ENCODE measurements at places on chromosomes 1 and 21.

DNA sequence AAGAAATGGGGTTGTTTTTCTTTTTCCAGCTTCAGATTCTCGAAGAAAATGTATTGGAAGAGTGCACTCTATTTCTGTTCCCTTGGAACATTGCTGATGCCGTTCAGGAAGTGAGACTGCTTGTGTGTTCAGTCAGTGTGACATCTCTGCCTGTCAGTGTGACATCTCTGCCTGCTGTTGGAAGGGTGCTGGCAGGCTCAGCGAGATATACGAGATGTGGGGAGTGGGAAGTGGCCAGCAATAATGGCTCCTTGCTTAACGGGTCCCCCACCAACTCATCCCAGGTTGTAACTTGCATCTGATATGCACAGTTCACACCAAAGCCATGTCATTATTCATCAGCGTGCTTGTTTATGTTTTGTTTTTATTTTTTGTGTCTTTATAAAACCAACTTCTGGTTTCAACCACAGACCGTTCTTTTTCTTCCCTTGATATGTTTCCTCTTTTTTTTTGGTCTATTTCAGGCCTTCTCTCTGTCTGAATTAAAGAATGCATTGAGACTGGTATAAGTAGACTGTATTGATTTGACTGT lies 145.4 kb downstream of the GALNT2 start:
- no peak for DNase-seq

GRCh38 chr1:32048440-32048839 lies 24.3 kb upstream of the TMEM39B start:
- DNase-seq = no peak

- no peak for DNase-seq
These were observed 32.3 kb downstream of the TENT5C start for GRCh38 chr1:117638141-117638540.

DNA sequence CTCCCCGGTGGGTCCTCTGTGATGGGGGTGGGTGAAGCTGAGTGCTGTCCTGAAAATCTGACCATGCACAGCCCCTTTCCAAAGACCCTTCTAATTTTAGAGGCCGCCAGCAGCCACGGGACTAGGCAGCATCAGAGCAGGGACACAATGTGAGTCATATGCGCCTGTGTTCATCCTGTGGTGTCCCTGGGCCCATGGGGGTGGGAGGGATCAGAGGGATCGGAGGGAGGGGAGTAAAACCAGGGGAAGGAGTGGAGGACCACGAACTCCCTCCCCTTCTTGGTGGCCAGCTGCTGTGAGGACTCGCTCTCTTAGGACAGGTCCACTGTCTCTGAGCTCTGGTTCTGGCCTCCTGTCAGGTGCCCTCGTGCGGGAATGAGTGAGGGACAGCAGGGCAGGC lies 61.5 kb downstream of the ADARB1 start:
- no peak for DNase-seq

DNA sequence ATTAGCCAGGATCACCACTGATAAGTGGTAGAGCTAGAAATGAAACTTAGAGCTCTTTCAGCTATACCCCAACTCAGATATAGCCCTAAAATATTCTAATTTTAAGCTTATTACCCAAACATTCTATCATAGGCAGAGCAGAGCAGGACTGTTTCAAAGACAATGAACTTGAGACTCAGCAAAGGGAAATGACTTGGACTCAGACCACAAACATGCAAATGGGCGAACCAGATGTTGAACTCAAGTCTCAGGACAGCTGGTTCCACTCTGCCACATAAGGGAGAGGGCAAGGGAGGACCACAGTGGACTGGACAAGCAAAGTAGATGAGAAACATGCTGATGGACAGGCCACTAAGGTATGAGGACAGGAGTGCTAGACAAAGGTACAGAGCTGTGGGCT lies 315.3 kb downstream of the OMA1 start:
- DNase-seq = no peak

DNA sequence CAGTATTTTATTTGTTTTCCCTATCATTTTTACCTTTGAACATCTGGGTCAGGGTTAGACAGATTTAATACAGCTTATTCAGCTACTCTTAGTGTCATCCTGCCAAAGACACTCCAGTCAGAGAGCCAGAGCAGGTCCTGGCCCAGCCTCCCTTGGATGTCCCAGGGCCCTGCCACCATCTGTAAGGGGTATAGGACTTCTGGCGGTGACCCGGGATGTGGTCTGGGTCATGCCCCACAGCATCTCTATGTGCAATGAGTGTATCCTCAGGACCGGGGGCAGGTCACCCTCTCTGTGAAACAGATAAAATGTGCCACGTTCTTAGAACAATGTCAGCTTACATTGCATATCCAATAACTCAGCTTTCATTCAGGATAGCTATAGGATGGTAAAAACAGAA lies 37.8 kb upstream of the PRSS38 start:
- DNase-seq = no peak

DNA sequence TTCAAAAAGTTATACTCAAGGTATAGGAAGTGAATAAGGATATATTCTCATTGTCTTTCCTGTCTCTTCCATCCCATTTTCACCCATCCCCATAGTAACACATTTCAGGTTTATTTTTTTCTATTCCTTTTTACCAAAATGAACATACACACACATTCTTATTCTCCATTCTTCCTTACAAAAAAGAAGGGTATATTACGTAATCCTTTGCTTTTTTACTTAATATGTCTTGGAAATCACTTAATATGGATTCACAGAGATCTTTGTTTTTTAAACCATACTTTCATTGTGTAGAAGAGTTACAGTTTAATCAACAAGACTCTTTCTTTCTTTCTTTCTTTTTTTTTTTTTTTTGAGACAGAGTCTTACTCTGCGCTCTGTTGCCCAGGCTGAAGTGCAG lies 128.2 kb upstream of the BMP8A start:
- DNase-seq = no peak

GRCh38 chr1:17207046-17207445 lies 2.1 kb downstream of the PADI1 start:
- no peak for DNase-seq

DNA sequence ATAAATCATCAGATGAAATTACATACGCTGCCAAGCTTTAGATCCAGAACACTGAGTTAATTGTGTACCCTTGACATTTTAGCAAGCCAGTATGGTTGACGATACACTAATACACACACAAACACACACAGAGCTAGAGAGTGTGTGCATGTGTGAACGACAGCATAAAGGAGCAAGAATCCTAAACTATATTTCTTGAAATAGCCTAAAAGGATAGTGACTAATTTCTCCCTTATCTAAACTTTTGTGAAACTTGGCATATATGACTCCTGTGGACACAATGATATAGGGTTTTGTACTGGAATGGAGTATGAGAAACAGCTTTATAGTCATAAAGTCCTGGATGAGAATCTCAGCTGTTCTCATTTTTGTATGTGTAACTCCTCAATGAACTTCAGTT lies 65.1 kb upstream of the DMRTA2 start:
- DNase-seq = no peak

DNA sequence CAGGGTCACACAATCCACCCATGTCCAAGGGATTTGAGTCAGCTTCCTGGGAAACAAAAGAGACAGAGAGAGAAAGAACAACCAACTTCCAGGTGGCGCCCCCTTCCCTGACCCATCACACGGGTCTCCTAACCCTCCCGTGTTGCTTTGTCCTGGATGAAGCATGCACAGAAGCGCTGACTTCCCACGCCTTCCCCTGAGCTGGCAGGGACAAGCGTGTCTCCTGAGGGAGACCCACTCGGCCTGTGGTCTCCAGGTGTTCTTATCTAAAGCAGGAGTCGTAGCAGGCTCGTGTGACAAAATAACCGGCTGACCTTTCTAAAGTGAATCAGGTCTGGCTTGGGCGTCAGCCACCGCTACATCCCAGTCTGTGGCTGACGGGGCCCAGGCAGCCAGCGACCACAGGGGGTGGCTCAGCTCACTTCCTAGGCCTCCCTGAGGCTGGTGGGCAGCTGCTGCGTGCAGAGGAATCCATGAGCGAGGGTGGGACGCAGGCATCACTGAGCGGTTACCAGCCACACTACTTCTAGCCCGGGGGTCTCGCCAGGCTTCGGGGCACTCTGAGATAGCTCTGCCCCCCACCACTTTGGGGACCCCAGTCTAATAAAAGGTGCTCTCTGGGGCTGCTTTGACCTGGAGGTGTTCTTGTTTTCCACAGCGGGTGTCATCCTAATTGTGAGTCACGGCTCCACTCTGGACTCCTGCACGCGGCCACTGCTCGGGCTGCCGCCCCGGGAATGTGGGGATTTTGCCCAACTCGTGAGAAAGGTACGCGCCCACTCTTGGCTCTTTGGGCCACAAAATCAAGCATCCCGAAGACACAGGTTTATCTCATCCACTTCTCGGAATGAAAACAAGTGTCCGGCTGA lies 40.4 kb downstream of the UBASH3A start:
- DNase-seq = no peak

- DNase-seq = no peak
These were observed 39.0 kb upstream of the CADM3 start for GRCh38 chr1:159132271-159132881.

GRCh38 chr1:152141971-152142584 lies 16.9 kb downstream of the RPTN start:
- no peak for DNase-seq

DNA sequence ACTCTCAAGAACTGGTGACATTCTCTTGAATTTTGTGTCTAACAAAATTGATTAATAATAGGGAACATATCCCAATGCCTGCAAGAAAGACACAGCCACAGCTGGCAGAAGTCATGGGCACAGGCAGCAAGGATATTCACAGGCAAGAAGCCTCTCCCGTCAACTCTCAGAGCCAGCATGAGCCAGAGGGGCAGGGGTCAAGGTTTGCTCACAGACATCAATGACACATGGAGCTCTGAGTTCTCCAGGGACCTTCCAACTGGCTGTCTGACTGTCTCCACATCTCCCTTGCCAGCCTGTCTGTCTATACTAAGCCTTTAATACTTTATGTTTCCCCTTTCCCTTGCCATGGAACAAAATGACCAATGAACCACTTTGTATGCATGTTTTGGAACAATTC lies 101.5 kb upstream of the RAB4A start:
- no peak for DNase-seq

- DNase-seq = no peak
These were observed 67.6 kb upstream of the SLC22A15 start for GRCh38 chr1:115908565-115909274.

DNA sequence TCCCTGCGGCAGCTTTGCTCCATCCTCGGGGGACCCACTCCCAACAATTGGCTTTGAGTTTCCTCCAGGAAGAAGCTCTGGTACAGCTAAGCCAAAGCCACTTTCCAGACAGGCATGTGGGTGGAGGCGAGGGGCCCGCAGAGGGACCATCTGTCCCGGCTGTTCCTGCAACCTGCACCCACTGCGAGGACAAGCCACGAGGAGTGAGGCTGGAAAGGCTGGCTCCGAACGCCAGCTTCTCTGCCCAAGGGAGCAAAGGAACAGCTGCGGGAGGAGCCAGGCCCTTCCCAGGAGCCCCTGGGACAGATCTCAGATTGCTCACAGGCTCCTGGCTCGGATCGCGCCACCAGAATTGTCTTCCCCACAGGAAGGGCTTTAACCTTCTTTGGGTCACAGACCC lies 28.3 kb upstream of the PEF1 start:
- no peak for DNase-seq

DNA sequence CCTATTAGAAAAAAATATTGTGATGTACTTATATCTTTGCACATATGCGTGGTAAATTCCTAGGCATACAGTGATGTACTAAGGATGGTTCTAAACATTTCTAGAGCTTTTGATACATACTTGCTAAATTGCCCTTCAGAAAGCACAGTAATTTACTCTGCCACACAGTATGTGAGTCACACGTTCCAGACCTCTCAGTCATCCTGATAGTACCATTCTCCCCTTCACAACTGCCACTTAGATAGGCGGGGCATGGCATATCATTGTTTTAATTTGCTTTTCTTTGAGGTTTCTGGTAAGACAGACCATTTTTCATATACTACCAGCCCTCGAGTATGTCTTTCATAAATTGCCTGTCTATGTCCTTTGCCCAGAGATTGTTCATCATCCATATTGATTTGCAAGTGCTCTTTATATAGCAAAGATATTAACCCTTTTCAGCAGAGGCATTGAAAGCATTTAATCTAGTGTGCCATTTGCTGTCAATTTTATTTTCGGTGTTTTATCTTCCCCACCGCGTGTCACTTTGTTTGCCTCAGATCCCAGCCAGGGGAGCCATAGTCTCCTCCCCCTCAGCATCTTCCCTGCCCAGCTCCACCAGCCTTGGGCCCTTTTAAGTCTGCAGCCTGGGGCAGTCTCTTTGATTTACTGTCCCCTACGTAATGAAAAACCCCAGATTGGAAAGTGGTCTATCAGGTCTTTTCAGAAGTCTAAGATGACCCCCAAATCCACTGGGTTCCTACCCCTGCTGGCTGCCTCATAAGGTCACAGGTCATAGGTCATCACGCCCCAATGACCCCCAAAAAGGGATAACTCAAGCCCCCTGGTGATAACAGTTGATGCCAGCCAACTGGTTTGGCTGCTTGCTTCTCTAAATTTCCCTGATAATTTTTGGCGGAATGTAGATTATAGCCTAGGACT lies 11.8 kb upstream of the PAX7 start:
- no peak for DNase-seq

GRCh38 chr1:20379075-20379474 lies 88.4 kb downstream of the VWA5B1 start:
- no peak for DNase-seq

DNA sequence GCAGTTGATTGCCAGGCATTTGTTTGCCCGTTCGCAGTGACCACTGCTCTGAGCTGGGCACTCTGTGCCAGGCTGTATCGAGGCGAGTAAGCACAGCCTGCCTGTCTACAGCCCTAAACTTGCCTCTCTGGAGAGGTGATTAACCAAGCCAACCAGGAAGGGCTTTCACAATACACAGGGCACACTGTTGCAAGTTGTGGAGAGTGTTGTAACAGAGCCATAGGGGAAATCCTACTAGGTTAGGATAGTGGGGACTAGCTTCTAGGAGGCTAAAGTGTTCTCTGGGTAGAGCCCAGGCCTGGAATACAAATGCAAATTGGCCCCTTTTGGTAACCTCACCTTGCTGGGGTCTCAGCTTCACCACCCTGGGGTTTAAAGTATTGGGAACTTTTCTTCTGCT lies 23.8 kb downstream of the PRDM2 start:
- no peak for DNase-seq

DNA sequence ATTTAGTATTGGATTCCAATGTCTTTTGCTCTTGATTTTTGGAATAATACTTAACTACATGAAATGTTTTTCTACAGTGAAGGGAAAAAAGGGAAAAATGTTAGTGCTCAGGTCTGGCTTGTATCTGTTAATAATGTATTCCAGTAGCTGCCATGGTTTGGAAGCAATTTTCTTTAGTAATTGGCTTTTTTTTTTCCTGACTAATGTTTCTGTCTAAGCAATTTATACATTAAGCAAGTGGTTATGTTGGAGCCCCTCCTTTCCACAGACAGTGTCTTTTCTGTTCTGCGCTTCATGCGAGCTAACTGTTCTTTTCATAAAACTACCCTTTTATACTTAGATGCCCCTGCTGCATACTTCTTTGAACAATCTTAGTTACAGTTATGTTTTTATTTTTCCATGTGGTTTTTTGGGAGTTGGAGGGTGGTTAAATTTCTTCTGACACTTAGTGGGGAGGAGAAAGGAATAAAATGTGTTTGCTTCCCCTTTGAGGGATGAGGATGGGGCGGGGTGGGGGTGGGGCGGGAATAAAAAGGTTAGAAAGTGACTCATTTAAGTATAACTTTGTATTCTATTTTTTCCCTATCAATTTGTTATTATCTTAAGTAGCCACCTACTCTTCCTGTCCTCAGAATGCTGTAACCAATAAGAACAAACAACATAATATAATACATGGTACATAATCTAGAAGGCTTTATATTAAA lies 83.1 kb downstream of the CLIC4 start:
- no peak for DNase-seq

GRCh38 chr1:93200086-93200620 lies 19.6 kb downstream of the CCDC18 start:
- DNase-seq = no peak

GRCh38 chr1:63794939-63795378 lies 21.1 kb downstream of the ROR1 start:
- no peak for DNase-seq

Data from NCI-H187 treated with DMSO at 0.1 percent for 48 hours (cell line).